ENCODE measurements at places on chromosomes 7 and 10.

GRCh38 chr10:125221716-125222115, 61.4 kb upstream of the CTBP2 start:
- DNase-seq, result no peak

GRCh38 chr7:155401231-155401630, 56.7 kb upstream of the EN2 start:
- no peak for DNase-seq

DNA sequence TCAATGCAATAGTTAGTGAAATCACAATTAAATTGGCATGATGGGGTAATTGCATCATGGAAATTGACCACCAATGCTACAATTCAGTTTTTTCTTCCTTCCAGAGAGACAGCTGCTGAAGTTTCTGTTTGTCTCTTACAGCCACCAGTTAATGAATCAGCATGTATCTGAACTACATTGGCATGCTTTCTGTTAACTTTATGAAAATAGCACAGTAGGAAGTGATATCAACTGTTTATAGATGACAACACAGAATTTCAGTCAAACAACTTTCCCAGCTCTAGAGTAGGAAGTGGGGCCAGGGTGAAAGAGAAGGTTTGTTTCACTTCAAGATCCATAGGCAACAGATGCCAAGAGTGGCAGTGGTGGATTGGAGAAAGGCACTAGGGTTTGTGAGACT, 339.6 kb upstream of the VWC2 start:
- DNase-seq, result no peak

GRCh38 chr7:82339958-82340357, 103.6 kb downstream of the CACNA2D1 start:
- DNase-seq, result no peak

- DNase-seq, result no peak
These were observed 116.2 kb downstream of the FAM107B start for GRCh38 chr10:14658331-14659127.

GRCh38 chr10:69791812-69792211, 9.9 kb upstream of the COL13A1 start:
- no peak for DNase-seq

- no peak for DNase-seq
These were observed 9.2 kb downstream of the GLCCI1 start for GRCh38 chr7:7977774-7978173.

DNA sequence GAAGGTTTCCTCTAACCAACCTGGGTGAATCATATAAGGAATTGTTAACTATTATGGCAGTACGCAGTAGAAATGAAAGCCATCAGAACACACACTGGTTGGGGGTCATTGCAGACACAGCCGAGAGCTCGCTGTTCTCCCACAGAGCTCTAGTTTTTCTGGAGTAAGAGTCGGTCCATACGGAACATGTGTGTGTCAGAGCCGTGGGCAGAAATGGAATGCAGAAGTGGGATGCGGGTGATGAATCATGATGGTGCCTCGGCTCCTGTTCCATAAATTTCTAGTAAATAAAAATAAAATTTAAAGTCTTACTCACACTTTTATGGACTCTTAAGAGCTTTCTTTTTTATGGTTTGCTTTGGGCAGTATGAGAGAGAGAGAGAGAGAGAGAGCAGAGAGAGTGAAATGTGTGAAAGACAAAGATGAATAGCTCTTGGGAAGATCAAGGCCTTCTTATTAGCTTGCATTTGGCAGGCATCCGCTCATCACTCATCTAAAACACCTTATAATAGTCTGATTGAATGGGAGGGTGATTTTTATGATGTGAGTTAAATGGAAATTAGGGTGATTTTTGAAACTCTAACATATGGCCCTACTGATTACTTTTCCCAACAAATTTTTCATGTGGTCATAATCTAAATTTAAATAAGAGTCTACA, 98.8 kb upstream of the PFKP start:
- peak; percentile 19 for DNase-seq

DNA sequence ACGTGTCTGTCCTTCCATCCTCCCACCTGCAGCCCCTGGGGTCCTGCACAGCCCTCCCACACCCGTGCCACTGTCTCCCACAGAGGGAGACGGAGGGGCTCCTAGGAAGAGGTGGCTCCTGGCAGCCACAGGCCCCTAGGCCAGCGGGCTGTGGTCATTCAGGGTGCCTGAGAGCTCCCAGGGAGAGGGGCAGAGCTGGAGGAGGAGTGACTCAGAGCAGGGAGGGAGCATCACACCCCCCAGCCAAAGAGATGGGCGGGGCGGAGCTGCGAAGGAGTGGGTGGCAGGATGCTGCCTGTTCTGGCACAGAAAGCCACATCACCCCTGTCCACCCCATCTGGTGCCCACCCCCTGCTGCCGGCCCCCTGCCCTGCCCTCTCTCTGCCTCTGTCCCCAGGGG, 50.5 kb downstream of the STK32C start:
- peak; percentile 47 for DNase-seq

GRCh38 chr7:65308300-65308678, 65.4 kb upstream of the ZNF92 start:
- no peak for DNase-seq

DNA sequence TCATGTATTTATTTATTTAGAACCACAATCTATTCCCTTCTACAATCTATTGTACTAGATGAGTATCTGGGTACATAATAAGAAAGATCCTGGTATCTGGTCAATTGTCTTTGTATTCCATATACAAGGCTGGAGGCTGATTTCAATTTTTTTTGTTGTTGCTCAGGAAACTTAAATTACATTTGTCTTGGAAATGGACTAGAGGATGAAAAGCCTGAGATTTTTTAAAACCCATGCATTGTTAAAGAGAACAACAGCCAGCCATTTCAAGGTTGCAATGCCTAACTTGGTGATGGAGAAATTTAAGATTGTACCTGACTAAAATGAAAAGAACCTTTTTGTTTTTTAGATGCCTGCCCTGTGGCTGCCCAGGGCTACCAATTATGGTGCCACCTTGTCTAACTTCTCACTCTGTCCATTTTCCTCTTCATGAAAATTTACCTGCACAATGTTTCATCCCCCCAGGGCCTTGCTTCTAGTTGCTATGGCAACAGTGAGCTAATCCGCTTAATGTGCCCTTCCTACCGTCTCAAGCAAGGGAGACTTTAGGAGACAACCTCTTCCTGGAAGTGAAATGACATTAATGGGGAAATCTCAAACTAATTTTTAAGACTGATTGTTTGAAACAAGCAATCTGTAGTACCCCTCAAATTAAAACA, 203.7 kb upstream of the PHYHIPL start:
- no peak for DNase-seq

- DNase-seq, result no peak
These were observed 6.0 kb downstream of the CHPF2 start for GRCh38 chr7:151238190-151238810.

- no peak for DNase-seq
These were observed 168.5 kb upstream of the TCERG1L start for GRCh38 chr10:131480066-131480465.

- DNase-seq, result no peak
These were observed 16.4 kb downstream of the PDAP1 start for GRCh38 chr7:99392046-99392445.

DNA sequence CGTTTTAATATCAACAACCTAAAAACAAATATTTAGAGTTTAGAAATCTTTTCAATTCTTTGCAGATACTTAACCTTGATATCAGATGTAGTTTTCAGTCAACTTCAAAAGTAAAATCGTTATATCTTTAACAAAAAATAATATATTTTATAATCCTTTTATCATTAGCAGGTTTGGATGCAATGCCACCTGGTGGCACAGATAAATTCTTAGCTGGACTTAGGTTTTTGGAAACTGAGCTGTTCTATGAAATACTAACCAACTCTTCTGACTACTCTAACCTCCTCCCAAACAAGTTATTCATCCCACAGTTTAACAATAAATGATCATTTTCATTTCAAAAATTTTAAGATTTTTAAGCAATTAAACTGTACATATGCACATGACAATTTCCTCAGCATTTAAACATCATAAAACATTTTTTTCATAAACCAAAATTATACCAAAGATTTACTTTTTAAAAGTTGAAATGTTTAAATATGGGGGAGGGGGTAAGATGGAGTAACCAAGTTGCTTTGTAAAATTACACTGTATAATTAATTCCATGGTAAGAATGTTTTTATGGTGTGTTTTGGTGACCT, 56.9 kb downstream of the HIBADH start:
- DNase-seq, result no peak

GRCh38 chr10:121357401-121357800, 240.8 kb downstream of the FGFR2 start:
- no peak for DNase-seq

- DNase-seq, result no peak
These were observed 13.5 kb downstream of the MYOF start for GRCh38 chr10:93468461-93469213.

- DNase-seq, result no peak
These were observed 22.6 kb downstream of the HSPA12A start for GRCh38 chr10:116719804-116720203.

GRCh38 chr7:84245835-84246234, 51.2 kb upstream of the SEMA3A start:
- DNase-seq, result no peak

- no peak for DNase-seq
These were observed 90.9 kb upstream of the WDR11 start for GRCh38 chr10:120760253-120760652.

- DNase-seq, result no peak
These were observed 645.9 kb downstream of the XPNPEP1 start for GRCh38 chr10:109277456-109277855.

DNA sequence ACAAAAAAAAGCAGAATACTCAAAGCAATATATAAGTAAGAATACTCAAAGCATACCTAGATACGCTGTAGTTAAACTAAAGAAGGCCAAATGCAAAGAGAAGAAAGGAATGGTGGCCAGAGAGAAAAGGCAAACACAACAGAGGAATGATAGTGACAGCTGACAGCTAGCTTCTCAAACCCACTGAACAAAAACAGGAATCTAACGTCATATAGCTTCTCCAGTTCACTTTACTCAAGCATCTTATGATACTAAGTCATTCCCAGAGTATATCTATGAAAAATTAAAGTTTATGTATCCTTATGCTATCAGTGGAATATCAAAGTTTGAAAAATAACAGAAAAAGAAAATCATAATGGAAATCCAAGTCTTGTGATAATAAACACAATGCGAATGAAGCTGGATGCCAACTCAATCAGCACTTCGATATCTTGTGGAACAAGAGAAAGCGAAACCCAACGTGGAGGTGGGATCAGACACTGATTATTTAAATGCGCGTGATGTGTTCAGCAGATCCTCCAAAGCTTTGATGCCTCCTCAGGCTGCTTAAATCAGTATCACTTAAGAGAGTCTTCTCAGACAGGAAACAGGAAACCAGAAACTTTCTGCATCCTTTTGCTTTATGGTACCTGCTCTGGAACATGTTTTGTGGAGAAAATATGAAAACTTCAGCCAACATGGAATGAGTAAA, 102.8 kb downstream of the PIP4K2A start:
- no peak for DNase-seq

- no peak for DNase-seq
These were observed 88.7 kb downstream of the OSBPL3 start for GRCh38 chr7:24891311-24891735.

DNA sequence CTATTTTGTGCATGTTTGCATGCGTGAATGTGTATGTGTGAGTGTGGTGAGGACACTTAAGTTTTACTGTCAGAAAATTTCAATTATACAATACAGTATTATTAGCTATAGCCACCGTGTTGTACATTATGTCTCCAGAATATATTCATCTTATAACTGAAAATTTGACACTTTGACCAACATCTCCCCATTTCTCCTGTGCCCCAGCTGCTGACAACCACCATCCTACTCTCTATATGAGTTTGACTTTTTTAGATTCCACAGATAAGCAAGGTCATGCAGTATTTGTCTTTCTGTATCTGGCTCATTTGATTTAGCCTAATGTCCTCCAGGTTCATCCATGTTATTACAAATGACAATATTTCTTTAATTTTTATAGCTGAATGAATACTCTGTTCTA, 195.0 kb downstream of the GPR37 start:
- no peak for DNase-seq

DNA sequence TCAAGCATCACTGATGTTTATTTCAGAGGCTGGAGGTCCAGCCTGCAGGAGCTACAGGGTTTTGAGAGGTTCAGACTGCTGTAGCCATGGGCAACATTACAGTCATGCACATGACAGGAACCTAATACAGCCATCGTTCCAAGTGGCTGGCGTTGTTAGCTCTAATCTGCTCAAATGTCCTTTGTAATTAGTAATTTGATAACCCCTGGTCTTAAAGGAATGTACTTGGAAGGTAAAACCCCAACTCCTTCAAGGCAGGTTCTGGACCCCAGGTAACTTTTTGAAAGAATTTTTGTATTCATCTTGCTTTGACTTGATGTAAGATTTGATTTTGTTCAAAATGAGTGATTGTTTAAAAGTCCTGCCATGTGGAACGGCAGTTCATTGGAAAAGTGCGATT, 34.7 kb upstream of the FOXI2 start:
- no peak for DNase-seq

DNA sequence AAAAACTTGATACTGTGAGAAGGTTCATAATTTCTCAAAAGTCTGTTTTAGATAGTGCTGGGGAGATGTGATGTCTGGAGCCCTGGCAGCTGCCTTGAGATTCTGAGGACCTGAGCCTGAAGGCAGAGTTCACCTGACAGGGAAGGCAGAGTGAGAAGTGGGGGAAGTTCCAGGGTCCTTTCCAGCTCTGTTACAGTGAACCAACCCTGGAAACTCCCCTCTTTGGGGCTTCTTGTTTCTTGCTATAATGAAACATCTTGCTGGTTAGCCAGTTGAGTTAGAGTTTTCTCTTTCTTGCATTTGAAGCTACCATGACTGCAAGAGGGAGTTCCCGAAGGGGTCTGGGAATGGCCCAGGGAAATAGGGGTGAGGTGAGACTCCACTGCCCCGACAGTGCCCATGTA, 158.9 kb upstream of the TNRC18 start:
- DNase-seq, result no peak

GRCh38 chr10:16384021-16384420, 52.8 kb upstream of the PTER start:
- DNase-seq, result no peak

GRCh38 chr7:36473454-36474282, 84.0 kb downstream of the ANLN start:
- peak; percentile 76 for DNase-seq

GRCh38 chr10:22684699-22685098, 29.7 kb downstream of the PIP4K2A start:
- no peak for DNase-seq

DNA sequence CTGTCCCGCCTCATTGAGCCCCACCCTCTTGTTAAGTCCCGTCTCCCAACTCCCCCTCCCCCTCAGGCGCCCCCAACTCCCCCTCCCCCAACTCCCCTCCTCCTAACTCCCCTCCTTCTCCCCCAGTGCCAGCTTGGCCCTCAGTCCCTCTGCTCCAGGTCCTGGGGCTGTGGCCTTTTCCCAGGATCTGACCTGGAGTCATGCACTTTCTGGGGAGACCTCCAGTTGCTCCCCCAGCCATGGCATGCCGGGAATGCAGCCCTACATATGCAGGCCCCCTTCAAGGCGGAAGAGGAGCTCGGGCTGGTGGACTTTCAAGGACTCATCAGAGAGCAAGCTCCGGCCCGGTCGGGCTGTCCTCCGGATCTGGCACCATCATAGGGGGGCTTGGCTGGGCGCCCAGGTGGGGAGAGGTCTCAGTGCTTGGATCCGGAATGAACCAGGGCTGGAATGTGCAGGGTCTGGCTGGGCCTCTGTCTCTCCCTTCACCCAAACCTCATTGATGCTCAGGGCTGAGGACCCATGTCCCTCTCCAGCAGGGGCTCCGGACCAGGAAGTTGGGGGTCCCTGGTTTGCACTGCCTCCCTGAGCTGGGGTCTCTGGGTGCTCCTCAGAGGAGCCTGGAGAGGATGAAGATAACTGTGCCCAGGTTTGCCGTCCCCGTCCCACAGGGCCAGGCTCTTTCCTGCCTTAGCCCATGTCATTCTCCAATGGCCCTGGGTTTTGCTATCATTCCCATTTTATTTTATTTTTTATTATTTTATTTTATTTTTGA, 41.1 kb downstream of the TMEM270 start:
- no peak for DNase-seq

Data from head of caudate nucleus (tissue), 42 donors.